ENCODE measurements at places on chromosomes 7 and 10.
A peak's percentile ranks its signal among the peaks of the same experiment; 100 is the strongest.

DNA sequence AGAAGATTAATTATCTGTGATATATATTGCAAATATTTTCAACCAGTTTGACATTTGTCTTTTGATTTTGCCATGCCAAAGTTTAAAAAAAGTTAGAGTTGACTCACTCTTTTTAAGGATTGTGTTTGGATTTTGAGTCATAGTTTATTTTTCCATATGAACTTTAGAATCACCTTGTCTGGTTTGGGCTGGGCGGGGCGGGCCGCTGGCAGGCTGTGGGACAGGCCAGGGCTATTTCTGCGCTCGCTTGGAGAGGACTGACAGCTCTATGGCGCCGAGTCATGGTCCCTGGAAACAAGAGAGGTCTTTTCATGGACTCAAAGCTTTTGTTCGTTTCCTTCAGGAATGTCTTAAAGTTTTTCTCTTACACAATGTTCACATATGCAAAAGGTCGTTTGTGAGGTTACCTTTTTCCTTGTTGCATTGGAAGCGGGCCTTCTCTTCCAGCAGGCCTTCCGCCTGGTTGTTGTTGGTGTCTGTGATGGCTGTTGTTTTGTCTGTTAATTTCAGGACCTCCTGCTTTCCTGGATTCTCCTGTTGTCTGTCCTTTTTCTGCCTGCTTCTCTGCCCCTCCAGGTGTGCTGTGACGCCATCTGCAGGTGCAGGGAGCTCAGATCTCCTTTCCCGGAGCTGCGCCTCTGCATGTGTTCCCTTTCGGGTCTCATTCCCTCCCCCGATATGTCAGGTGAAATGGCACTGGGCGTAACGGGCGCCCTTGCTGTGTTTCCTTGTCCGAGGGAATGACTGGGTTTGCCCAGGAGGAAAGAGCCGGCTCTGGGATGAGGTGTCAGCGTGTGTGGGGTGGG lies 53.8 kb downstream of the INPP5A start:
- peak; percentile 69 for DNase-seq

- DNase-seq = no peak
Measured at GRCh38 chr10:128022261-128023196, 103.7 kb downstream of the MKI67 start.

DNA sequence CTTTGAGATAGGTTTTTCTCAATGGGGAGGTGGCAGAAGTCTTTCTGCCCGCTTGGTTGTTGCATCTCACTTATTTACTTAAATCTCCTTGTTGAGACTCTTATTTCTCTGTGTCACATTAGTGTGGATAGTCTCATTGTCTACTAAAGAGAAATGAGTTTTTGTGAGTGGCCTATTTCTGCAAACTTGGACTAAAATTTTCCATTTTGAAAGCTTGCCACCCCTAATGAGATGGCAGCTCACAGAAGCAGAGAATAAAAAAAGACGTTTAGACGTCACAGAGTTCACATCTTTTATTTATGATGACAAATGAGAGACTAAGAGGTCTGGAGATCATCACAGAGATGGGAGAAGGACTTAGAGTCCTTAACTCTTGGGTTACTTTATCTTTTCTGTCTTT lies 262.7 kb upstream of the PHYHIPL start:
- DNase-seq = no peak

DNA sequence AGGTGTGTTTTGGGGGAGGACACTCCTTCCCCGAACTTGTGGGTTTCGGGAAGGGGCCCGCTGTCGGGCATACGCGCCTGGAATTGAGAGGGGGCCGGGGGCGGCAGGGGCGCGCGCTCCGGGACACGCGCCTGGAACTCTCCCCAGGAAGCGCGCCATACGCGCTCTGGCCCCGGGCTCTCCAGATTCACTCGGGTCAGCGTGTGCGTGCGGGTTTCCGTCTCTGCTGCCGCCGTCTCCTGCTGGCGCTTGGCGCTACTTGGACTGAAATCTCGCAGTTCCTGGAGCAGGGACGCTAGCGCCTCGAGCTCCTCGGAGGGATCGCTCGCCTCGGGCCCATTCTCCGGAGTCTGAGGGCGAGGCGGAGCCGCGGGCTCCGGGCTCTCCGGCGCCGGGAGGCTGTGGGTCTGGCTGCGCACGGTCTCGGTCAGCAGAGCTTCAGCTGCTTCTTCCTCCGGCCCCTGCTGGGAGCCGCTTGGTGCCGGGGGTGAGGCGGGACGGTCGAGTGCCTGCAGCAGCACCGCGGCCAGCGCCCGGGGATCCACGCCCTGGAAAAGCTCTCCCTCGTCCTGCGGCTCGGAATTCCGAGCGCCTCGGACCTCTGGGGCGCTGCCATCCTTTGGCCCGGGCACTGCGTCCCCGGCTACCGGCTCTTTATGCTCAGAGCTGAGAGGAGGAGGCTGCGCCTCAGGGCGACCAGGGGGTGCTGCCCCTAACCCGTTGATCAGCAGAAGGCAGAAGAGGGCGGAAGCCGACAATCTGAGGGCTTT lies 1.1 kb downstream of the VGF start:
- no peak for DNase-seq
